CD8-positive, alpha-beta memory T cell (primary cell): ENCODE measurements at places on chromosomes 11 and 22.

DNA sequence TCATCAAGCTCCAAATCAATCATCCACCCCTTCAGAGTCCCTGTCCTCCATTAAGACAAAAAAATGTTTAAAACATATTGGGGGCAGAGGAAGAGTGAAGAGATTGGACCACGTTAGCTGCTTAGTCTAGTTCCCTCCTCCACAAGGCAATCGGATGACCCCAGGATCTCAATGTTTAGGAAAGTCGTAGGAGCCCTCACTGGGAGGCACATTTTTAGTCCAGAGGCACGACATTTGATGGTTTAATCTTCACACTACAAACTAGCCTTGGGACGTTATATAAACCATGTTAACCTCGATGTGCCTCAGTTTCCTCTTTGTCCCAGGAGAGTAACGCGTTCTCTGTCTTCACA lies 588 bp upstream of the FAT3 start:
- DNase-seq: no peak

DNA sequence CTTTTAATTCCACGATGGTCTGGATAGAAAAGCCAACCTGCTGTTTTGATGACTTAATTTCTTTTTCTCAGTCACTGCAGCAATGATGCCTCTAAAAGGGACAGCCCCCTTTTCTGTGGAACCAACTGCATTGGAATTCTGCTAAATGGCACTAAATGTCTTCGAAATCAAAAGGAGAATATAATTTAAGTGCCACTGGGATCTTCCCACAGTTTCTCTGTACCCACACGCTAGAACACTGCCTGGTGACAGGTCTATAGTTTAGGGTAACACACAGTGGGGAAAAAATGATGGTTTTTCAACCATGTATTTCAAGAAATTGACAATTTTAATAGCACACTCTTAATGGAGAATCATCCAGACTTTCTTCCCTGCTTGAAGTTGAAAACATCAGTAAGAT lies 182.3 kb downstream of the OPCML start:
- DNase-seq: no peak

GRCh38 chr11:15342163-15342562 lies 227.4 kb downstream of the INSC start:
- DNase-seq: no peak

DNA sequence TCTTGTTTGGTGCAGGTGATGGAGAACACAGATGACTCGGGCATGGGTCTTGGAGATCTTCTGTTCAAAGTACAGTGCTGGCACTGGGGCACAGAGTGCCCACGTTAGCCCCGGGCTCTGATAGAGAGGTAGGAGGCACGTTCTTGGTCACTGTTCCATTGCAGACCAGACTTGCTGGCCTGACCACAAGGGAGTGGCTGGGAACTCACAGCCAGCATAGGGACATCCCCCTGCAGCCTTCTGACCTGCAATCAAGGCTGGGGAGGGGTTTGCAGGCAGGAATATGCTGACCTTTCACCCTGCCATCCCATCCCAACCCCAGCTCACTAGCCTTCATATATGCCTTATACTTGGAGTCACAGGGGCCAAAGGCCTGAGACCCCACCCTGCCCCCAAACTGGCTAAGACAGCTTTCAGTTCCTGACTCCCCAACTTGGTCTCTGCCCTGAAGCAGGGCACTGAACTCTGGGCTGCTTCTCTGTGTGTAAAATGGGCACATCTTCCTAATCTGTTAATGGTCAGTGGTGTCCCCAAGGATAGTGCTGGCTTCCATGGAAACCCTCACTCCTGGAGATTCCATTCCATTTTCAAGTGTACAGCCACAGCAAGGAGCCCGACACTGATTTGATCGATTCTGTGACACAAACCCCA lies 4.6 kb downstream of the MRPL49 start:
- no peak for DNase-seq

DNA sequence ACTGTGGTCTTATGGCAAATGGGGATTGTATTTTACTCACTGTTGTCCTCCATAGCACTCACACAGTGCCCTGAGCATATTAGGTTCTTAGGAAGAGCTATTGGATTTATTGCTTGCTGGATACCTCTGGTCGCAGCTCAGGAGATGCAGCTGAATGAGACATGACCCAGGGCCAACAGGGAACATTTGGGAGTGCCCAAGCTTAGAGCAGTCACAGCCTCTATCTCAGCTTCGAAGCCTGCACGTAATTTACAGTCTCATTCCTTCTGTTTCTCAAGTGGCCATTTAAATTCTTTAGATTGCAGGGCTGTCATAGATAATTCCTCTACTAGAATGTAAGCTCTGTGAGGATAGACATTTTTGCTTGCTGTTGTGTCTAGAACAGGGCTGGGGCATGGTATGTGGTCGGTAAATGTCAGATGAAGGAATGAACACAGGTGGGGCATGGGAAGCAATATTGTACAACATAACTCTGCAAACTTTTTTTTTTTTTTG lies 192.8 kb downstream of the GRIK4 start:
- no peak for DNase-seq

GRCh38 chr11:21446939-21447590 lies 745.8 kb upstream of the ANO5 start:
- no peak for DNase-seq

DNA sequence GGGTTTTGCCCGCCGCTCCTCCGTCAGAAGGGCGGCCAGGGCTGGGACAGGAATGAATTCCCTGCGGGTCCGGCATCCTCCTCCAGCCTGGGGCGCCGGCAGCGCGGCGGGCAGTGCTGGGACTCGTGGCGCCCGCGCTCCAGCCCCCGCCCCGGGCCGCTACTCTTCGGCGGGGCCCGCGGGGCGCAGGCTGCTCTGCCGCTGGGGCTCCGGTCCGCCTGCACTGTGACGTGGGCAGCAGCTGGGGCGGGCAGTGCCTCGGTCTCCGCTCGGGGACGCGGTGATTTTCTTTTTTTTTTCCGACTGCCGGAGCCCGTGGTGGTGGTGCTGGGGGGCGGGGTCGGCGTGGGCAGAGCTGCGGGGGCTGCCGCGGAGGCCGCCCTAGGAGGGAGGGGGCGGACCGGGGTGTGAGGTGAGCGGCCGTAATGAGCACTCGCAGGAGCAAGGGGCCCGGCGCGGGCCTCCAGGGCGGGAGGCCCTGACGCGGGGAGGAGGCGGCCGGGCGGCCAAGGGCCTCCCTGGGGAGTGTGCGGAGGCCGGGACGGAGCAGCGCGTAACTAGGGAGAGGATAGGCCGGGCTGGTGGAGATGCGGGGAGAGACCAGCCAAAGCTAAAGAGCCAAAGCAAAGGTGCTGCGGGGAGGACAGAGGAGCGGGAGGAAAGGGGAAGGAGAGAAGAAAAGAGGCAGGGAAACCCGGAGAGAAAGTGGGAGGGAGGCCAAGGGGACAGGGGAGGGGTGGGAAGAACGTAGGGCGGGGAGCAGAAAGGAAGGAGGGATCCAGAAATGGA lies 73.3 kb upstream of the ZBED5 start:
- peak; percentile 16 for DNase-seq

DNA sequence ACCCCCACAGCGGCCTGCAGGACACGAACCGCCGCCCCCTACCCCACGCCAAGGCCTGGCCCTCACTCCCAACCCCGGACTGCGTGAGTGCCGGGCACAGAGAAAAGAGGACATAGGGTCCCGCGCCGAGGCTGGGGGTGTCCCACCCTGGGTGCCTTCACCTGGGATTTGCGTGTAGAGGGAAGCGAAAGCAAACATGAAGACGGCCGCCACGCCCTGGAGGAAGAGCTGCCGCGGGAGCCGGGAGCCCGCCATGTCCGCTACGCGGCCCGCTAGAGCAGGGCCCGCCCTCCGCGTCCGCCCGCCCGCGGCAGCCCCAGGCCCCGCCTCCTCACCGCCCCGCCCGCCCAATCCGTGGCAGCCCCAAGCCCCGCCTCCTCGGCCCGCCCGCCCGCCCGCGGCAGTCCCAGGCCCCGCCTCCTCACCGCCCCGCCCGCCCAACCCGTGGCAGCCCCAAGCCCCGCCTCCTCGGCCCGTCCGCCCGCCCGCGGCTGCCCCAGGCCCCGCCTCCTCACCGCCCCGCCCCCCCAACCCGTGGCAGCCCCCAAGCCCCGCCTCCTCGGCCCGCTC lies at the start of gene LMF2:
Gene LMF2 (minus strand): TSS at position 282 of the 570 bp plus-strand sequence. CDS start 27 bp downstream, at position 255.
- DNase-seq: peak; percentile 95

GRCh38 chr11:113045146-113045545 lies 83.9 kb downstream of the NCAM1 start:
- no peak for DNase-seq

DNA sequence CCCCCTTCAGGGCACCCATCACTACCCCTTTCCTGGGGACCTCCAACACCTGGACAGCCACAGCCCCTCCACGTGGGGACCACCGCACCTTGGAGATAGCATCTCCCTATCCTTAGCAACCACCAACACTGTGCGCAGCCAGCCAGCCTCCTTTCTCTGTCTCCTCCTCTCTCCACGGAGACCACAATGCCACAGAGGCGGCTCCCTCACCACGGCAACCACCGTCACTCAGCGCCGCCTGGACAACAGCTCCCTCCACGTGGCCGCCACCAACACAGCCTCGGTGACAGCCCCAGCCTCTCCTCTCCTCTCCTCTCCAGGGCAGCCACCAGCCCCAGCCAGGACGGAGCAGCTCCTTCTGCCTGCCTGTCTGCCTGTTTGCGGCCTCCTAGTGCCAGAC lies 10.5 kb downstream of the ELFN2 start:
- no peak for DNase-seq

DNA sequence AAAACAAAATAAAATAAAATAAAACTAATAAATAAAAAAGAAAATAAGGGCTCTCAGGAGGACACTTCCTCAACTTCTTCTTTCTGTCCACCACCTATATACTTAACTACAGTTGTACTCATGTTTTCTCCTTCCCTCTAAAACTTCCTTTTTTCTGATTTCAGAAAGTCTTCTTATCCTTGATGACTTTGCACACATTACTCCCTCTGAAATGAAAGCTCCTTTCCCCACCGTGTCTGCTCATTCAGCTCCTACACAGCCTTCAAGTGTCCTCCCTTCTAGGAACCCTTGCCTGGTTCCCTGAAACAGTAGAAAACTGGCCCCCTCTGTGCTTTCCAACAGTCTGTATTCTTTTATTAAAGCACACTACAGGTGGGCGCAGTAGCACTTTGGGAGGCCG lies 18.3 kb upstream of the DDX17 start:
- DNase-seq: no peak
